Urinary bladder (tissue), 4 donors: ENCODE measurements at places on chromosomes 13 and 19. TPM values are rescaled to one million over a fixed set of nuclear protein-coding genes. Genes with fewer than 3 reads are reported as not detected.
A peak's percentile ranks its signal among the peaks of the same experiment; 100 is the strongest.

GRCh38 chr19:7427944-7428343, 60.9 kb downstream of the PEX11G start:
- no peak for DNase-seq

DNA sequence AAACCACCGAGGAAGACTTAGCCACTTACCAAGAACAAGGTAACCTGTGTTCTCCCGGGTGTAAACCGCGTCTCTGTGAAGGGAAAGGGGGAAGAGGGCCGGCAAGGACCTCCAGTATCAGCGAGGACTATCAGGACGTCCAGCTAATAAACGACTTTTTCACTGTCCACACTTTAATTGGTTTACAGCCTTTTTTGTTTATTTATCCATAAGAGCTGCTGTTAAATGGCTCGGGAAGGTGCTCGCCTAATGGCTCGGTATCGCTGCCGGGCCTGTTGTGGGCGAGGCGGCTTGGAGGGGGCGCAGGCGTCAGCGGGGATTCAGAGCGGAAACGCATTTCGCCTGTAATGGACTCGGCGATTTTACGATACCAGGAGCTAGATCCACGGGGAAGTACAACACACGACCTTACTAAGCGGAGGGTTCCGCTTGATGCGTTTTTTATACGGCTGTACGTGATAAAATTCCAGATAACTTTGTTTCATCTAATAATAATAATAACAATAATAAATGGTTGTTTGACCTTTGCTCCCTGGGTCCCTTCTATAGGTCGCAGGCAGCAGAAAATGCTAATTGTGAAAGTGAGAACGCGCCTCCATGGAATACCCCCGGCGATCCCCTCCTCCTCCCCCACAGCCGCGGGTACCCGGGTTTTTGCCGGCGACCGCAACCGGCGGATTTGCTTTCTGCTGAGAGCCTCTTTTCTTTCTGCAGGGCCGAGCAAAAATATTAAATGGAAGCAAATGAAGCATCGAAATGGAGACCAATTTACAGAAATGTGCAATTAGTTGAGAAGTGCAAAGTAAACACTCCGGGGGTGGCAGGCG, 2.5 kb upstream of the PDX1 start:
- DNase-seq, result no peak

- DNase-seq, result no peak
These were observed 289.8 kb downstream of the MTUS2 start for GRCh38 chr13:29109987-29110386.

The FREM2 gene
- polyA plus RNA-seq, result 0.18 TPM

- DNase-seq, result no peak
These were observed 6.2 kb upstream of the PHLDB3 start for GRCh38 chr19:43510713-43511112.

DNA sequence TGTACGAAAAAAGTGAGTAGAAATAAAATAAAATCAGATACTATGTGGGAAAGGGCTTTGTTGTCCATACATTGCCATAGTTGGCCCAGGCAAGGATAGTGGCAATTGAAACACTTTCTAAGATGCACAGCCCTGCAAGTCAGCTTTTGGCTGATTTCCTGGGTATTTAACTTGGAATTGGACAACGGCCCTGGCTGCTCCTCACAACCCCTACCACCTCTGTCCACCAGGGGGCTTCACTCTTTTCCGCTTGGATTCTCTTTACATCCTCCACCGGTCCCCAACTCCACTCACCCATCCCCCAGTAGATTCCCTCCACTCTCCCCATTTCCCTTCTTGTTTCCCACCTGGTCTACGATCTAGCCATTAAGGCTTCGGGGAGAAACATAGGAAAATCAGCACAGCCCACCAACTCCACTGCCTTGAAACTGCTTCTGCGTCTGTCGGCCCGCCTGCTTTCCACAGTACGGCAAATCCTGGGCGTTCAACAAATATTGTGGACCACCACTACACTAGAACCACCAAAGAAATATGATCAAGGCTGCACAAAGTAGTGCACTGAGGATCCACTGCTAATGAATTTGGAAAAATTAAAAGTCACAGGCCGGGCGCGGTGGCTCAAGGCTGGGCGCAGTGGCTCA, 48.6 kb upstream of the GTF3A start:
- peak; percentile 28 for DNase-seq

The MAP4K1 gene
- 1.9 TPM for polyA plus RNA-seq

The FCAR gene
- 0.67 TPM for polyA plus RNA-seq

- DNase-seq, result no peak
These were observed 43.6 kb downstream of the SIPA1L3 start for GRCh38 chr19:37950471-37951175.
